ENCODE measurements at places on chromosomes 2 and 18. TPM values are rescaled to one million over a fixed set of nuclear protein-coding genes. Genes with fewer than 3 reads are reported as not detected.

DNA sequence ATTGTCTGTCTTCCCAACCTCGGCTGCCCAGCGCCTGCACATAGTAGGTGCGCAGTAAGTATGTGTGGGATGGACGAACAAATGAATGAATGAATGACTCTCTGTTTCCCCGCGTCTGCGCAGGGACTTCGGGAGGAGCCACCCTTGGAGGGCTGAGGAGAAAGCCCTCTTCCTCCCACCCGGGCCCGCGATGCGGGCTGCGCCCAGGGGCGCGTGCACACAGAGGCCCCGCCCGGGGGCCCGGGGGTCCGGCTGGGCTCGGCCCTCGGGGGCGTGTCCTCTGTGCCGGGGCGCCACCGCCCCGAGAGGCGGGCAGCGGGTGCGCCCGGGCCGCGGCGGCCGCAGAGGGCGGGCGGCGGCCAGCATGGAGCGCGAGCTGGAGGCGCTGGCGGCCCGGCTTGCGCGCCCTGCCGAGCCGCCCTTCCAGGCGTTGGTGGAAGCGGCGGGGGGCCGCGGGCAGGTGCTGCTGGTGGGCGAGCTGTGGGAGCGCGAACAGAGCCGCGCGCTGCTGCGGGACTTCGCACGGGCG, at the start of gene C2orf72:
C2orf72 (plus strand) TSS at position 322 of the 529 bp plus-strand sequence; CDS start at position 365, 43 bp downstream.
- DNase-seq: no peak

- no peak for DNase-seq
These were observed 10.2 kb upstream of the ADGRF3 start for GRCh38 chr2:26356771-26357170.

DNA sequence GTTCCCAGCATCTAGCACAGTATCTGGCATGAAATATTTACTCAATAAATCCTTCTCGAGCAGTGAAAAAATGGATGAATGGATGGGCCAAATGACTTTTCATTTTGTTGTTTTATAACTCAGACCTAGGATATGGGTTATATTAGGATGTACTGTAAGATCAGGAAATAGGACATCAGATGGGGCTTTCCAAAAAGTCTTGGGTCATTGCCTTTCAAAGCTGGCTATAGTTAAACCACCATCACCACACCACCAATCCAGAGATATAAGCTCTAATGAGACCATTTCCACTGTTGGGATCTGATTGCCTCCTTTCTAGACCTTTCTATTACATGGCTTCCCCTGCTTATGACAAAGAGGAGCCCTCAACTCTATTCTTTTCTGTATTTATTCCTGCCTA, 525.0 kb upstream of the TCF4 start:
- DNase-seq: no peak

The SERPINB2 gene
- 9.9 TPM for total RNA-seq
